NCI-H226 (cell line): ENCODE measurements at places on chromosomes 2 and 18.

- DNase-seq, result peak; percentile 47
These were observed 165.3 kb downstream of the ATAD2B start for GRCh38 chr2:23761638-23762037.

DNA sequence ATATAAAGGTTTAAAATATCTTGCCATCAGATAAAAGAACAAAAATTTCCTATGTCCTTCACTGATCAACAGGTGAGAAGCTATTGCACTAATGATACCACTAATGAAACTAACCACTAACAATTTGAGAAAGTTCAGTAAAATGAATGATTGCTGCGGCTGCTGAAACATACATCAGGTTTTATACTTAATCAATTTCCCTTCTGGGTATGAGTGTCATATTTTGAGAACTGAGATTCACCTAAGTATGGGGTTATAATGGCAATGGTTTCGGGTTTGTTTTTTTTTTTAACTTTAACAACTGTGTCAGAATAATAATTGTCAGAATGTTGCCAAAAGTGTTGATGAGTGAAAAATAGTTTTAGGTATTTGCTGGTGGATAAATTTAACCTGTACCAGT, 151.3 kb upstream of the SLC39A10 start:
- DNase-seq, result no peak

- no peak for DNase-seq
These were observed 415.9 kb downstream of the GRB14 start for GRCh38 chr2:164205347-164205746.

DNA sequence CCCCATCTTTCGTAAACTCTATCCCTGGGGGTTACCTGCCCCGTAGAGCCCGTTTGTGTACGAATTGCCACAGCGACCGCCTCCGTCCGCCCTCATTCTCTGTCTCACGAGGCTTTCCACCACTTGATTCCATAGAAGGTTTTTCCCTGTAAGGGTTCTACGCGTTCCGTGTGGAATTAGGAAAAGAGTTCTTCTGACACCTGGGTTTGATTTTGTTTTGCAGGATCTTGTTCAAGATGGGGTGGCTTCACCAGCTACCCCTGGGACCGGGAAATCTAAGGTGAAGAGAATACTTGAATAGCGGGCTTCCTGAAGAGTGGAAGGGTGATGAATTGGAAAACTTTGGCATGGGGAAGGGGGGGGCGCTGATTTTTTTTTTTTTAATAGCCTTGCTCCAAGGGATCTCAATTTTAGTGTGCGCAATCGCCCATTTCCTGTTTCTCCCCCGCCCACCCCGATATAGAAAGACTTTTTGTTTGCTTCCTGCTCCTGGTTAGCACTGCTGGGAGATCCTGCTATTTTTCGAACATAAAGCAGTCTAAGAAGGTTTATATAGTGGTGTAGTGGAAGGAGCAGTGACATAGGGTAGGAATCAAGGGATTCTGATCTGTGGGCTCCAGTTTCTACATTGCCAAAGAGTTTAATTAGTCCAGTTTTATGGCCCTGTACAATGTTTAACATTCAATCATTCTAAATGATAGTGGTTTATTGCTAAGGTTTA, 564 bp downstream of the GCC2 start:
- DNase-seq, result no peak

DNA sequence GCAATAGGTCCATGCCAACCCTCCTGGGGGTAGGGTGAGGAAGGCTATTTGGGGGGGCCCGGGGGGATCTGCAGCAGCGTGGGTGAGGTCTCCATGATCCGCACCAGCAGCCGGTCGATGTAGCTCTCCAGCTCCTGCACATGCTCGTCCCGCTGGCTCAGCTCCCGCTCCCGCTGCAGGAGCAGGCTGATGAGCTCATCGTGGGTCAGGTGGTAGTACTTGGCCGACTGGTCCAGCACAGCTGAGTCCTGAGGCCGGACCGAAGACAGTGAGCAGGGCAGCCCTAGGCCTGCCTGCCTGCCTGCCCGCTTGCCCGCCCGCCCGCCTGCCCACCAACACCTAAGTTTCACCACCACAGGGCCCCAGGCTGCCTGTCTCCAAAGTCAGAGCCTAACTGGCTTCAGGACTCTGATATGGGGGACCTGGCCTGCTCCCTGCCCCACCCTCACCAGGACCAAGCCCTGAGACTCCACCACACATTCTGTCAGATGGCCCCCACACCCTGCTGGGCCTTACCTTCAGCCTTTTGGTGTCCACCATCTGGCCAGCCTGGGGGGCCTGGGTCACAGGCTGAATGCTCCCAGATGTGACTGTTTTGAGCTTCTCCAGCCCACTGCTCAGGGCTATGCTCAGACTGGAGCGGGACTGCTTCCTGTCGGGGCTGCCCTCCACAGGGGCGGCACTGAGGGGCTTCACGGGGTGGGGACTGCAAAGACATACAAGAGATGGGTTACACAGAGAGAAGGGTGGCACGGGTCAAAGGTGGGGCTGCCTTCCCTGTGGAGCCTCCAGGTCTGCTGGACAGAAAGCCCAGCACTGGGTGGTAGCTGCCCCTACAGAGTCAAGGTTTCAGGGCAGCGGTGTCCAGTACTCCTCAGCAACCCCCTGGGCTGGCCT, 4.2 kb upstream of the SFXN5 start:
- DNase-seq, result no peak

GRCh38 chr2:146251328-146251727, 1593.5 kb upstream of the ACVR2A start:
- DNase-seq, result no peak

GRCh38 chr2:4965556-4966320, 726.4 kb upstream of the SOX11 start:
- no peak for DNase-seq

DNA sequence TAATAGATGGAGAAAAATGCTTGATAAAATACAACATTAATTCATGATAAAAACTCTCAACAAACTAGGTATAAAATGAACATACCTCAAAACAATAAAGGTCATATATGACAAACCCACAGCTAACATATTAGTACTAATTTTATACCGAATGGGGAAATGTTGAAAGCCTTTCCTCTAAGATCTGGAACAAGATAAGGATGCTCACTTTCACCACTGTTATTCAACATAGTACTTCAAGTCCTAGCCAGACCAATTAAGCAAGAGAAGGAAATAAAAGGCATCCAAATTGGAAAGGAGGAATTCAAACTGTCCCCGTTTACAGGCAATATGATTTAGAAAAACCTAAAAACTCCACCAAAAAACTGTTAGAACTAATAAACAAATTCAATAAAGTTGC, 61.5 kb upstream of the CTIF start:
- DNase-seq, result no peak

DNA sequence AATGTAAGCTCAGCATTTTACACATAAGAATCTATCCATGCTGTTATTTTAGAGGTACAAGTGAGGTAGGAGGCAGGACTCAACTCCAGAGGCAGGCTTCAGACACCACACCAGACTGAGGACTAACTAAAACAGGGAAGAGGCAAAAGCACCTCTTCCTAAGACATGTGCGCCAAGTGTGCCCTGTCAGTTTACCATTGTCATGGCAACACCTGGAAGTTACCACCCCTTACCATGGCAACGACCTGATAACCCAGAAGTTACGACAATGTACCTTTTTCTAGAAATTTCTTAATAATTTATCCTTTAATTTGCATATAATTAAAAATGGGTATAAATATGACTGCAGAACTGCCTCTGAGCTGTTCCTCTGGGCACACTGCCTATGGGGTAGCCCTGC, 160.1 kb downstream of the FAM124B start:
- DNase-seq, result no peak

- peak; percentile 14 for DNase-seq
These were observed 27.8 kb upstream of the GAREM2 start for GRCh38 chr2:26144953-26145680.

GRCh38 chr18:50287028-50287440, 458 bp downstream of the CXXC1 start:
- DNase-seq, result no peak

- DNase-seq, result no peak
These were observed 86.0 kb upstream of the KIF5C start for GRCh38 chr2:148789059-148789458.

- DNase-seq, result no peak
These were observed 98.5 kb upstream of the NOSTRIN start for GRCh38 chr2:168703926-168704325.
